ENCODE measurements at places on chromosomes 11 and 22. TPM values are rescaled to one million over a fixed set of nuclear protein-coding genes. Genes with fewer than 3 reads are reported as not detected.

DNA sequence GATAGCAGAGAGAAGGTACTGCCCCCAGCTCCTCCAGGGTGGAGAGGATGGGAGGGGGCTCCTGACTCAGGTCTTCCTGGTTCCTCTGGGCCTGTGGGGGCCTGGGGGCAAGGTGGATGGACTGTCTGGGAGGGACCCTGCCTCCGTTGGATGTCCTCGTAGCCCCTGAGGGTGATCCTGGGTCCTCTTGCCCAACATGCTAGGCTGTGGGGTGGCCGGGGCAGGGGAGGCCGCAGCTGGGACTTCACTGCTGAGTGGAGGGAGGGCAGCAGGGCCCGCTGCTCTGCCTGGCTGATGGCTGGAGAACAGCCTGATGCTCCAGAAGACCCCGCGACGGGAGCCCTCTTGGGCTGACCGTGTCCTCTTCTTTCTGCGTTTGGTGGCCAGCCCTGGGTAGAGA, 13.4 kb downstream of the FRMD8 start:
- no peak for DNase-seq

GRCh38 chr11:131889760-131890581, 519.6 kb downstream of the NTM start:
- peak; percentile 59 for DNase-seq

The PCSK7 gene
- total RNA-seq: 36.7 TPM

DNA sequence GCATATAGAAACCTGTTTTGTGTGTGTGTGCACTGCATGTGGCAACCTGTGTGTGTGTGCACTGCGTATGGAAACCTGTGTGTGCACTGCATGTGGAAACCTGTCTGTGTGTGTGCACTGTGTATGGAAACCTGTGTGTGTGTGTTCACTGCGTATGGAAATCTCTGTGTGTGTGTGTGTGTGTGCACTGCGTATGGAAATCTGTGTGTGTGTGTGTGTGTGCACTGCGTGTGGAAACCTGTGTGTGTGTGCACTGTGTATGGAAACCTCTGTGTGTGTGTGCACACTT, 72.2 kb upstream of the CCND1 start:
- no peak for DNase-seq

GRCh38 chr11:45335434-45335833, 49.3 kb upstream of the SYT13 start:
- DNase-seq: no peak

DNA sequence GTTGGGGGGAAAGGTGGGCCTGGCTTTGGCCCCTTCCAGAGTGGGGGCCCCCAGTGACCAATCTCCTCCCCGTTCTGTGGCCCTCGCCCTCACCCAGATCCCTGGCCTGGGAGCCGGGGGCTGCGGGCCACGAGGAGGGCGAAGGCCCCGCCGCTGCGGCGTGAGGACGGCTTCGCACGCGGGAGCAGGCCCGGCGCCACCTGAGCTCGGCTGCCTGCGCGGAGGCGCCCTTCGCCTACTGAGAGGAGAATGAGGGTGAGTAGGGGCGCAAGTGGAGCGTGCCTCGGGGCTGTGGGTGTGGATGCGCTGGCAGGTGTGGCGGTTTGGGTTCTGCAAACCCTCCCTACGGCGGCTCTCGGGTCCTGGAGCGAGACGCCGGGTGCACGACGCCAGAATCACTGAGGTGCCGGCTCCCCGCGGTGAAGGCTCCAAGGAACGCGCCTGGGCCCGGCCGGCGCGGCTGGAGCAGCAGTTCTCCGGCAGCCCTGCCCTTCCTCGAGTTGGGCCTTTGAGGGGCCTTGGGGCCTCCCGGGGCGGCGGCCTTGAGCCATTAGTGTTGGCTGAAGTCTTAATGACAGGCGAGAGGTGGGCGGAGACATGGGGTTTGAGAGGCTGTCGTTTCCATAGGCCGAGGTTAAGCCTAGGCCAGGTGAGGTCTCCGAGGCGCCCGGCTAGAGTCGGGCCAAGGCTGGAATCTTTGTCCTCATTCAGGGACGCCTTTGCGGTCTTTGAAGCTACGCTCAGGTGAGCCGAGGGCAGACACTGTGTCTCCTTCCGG, 65.3 kb downstream of the CTTN start:
- no peak for DNase-seq

- DNase-seq: peak; percentile 98
Observed at GRCh38 chr11:47004595-47005033, 68.1 kb downstream of the CSTPP1 start.

The MS4A15 gene
- not detected for total RNA-seq

DNA sequence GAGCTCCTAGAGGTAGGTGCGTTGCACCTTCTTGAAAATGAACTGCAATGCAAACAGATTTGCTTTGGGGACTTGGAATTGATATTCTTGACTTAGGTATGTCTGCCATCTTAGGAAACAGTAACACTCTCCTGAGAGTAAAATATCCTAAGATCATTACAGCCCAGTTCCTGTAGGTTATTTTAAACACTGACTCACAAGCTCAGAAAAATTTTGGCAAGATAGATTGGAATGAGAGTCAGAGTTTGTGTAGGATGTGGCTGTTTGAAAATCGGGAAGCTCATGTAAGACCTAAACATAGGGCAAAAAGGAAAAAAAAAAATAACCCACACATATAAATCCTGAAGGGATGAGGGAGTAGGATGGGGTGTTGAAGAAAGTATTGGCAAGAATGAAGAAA, 377.0 kb upstream of the LRRC4C start:
- no peak for DNase-seq

DNA sequence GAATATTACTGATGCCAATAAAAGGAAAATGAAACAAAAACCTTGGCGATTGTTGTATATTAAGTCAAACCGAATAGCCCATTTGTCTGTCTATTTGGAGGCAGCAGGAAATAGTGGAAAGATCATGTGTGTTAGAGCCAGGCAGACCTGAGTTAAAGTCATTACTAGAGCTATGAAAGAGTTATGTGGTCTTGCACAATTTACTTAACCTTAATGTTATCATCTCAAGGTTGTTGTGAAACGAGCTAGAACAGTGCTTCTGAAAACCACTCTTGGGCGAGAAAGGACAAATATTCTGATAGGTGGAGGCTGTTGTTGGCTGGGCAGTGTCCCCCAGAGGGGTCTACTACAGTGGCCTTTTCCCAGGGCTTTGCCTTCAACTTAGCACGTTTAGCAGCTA, 60.0 kb upstream of the NUP160 start:
- no peak for DNase-seq

The SYT7 gene
- not detected for total RNA-seq

GRCh38 chr11:103652013-103652412, 384.4 kb upstream of the DDI1 start:
- peak; percentile 20 for DNase-seq

- DNase-seq: no peak
Observed at GRCh38 chr11:78244080-78244479, 55.4 kb downstream of the USP35 start.

The APOA5 gene
- not detected for total RNA-seq

The SAA4 gene
- not detected for total RNA-seq

DNA sequence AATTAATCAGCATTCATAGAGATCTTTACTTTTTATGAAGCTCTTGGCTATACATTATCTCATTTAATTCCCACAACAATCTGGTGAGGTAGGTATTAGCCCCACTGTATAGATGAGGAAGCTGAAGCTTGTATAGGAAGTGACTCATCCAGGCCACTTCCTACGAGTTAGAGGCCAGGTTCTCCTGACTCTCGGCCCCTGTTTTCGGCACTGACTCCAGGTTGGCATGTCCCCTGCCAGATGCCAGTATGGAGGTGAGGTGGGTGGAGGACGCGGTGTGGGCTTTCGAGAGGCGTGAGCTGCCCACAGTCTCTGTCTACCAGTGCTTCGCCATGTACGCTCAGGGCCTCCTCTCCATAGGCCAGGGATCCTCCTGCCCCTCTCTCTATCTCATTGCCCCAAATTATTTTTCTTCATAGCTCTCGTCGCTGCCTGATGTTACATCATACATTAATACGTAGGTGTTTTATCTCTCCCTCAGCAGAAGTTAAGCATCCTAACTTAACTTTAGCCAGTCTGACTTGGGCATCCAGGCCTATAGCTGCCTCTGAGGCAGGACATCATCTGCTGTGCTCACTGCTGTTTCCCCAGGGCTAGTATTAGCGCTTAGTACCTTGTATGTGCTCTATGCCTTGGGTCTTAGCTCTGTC, 9.0 kb downstream of the DGAT2 start:
- DNase-seq: no peak

DNA sequence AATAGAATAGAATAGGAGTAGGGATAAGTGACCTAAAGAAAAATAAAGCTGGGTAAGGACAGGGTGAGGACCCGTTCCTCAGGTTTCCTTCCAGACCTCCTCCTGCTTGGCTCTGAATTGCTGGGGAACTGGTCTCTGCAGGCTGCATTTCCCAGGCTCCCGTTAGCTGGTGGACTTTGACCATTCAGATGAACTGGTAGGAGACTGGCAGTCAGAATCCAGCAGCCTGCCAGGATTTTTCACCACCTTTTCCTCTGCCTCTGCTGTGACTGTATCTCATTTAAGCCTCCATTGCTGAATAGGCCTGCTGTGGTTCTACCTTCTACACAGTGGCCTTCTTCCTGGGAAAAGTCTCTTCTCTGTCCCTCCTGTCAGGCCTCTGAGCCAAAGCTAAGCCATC, 24.6 kb upstream of the SMPD1 start:
- no peak for DNase-seq

DNA sequence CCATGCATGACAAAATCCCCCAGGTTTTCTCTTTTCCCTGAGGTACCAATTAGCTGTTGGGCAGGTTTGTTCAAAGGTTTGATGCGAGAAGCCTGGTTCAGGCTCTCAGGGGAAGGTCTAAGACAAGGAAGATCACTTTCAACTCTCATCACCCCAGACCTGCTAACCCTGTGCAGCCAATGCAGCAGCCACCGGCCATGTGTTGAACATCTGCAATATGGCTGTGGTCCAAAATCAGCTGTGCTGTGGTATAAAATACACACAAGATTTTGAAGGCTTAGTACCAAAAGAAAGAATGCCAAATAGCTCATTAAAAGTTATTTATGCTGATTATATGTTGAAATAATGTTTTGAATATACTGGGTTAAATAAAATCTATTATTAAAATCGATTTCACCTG, 58.5 kb downstream of the SMCO4 start:
- peak; percentile 62 for DNase-seq

GRCh38 chr11:117303101-117303500, 12.0 kb downstream of the BACE1-AS start:
- no peak for DNase-seq

All from IMR-90 (cell line).